ENCODE measurements at places on chromosomes 5 and 9.

DNA sequence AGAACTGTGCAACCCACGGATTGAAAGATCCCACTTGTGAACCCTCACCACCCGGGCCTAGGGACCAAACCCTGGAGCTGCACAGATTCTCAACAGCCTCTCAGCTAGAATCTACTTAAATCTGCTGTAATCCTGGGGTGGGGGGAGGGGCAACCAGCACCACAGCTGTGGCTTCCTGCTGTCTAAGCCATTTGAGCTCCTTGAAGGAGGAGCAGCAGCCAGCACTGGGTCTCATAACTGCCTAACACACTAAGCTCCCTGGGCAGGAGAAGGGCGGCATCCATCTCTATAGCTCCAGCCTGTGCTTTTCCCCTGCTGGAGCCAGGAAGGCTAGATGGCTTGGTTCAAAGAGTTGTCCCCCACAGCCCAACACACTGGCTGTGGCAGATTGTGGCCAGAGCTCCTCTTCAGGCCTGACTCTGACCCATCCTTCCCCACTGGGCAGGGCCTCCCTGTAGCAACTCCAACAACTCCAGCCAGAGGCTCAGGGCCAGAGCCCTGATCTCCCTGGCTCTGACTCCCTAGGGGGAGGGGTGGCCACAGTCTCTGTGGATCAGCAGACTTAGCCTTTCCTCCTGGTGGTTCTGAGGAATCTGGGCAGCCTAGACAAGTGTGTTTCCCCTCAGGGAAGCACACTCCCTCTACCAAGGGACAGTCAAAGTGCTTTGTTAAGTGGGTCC lies 72.0 kb upstream of the C9orf72 start:
- no peak for DNase-seq

DNA sequence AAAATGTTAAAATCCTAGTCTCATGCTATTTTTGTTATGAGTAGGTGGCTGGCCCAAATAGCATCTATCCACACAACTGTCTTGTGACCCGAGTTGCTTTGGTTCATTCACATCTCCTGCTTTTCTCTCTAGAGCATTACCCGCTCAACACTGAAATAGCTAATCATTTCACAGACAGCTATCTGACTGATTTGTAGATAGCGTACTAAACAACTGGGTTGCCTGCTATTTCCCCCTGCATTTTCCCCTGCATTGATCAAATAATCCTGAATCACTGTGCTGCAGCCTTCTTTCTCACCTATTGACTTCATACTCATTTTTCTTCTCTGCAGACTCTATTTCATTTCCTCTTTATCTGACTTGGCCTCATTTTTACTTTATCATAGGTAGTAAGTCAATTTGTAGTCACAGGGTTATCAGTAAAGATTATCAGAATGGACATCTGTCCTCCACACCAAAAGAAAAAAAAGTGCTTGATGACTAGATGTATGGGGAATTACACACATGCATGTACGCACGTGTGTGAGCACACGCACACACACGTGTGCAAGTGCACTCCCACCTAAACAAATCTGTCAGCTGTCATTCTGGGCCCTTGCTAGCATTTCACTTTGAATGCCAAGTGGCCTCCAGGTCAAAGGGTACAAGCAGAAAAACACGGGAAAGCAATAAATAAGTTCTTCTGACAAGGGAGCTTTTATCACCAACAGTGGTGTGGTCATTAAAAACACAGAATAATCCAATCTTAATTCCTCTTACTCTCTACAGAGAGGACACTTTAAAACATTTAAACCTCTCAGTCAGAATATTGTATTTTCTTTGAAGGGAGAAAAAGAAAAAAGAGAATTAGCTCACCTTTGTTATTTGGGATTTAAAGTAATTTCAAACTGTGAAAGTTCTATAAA lies 501.6 kb downstream of the EFNA5 start:
- no peak for DNase-seq

DNA sequence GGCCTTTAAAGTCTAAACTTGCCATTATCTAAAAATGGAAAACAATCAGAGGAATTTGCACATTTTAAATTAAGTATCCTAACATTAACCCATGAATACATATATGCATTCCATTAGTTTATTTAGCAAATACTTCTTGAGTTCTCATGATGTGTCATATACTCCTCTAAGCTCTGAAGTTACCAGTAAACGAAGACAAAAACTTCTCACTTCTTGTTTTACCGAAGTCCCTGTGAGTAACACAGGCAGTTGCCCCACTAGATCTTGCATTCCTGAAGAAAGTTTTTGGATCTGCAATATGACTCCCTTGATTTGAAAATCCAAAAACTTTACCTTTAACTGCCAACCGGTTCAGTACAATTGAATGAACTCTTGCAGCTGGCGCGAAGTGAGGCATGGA lies 439.0 kb upstream of the MPDZ start:
- no peak for DNase-seq

DNA sequence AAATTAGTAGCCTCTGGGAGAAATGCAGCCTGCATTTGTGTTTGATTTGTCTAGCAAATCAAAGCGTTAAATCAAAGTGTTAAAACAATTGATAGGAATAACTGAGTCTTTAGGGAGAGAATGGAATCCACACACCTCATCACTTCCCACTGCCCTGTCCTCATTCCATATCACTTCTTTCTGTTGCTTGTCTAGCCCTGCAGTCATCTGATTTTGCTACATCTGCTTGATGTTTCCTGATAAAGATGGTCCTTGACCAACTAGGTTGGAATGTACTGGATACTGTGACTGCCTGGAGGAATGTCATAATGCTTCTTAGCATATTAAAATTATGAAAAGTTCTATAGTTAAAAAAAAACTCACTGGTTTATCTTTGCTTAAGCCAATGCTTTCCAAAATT lies 119.9 kb downstream of the DOCK2 start:
- no peak for DNase-seq

DNA sequence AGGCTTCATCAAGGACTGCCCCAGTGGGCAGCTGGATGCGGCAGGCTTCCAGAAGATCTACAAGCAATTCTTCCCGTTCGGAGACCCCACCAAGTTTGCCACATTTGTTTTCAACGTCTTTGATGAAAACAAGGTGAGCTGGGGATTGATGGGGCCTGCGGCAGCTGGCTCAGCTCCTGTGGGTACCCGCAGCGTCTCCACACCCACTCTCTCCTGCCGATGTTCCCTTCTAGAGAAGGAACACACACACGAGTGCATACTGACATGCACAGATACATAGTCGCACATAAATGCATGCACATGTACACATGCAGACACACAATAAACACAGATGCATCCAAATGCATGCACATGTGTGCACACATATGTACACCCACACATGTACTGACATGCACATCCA lies 45.6 kb downstream of the NCS1 start:
- no peak for DNase-seq

DNA sequence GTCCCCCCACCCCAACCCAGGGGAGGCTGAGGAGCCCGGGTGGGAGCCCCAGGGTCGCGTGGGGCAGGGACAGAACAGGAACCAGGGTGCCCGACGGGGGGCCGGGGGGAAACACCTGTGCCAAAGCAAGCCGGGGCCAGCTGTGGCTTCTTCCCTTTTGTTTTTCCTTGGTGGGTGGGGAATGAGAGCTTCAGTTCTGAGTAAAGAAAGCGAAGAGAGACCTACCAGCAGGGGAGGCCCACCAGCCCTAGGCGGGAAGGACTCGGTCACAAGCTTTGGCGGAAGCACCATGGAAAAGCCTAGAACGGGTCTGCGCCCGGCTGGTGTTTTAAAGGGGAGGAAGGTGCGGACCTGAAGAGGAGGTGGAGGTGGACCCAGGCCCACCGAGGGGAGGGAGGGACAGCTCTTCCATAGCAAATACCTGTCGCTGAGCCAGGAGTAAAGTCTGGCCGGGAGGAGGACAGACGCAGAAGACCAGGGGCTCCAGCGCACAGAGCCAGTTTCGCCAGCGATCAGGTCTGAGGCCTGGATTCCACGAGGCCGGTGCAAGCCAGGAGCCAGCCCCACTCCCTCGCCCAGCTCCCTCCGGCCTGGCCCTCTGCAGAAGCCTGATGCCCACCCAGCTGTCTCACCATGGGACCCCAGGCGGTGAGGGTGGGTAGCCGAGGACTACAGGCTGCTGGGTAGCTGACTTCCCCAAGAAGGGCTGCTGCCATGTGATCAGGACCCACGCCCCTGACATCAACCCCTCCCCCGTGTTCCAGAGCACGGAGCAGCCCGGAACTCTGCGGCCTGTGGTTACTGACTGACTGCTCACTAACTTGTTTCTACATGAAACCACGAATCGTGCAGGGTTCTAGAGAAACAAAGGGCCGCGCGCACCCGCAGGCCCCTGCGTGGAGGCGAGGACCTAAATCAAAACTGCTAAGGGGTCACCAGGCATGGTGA lies 849 bp upstream of the MGAT1 start:
- DNase-seq = peak; percentile 97

GRCh38 chr9:33220681-33221567 lies 19.0 kb upstream of the SPINK4 start:
- DNase-seq = no peak

- DNase-seq = no peak
Measured at GRCh38 chr5:126195410-126196100, 227.7 kb upstream of the GRAMD2B start.

- DNase-seq = no peak
Measured at GRCh38 chr5:10567121-10567591, 3.3 kb downstream of the ANKRD33B start.

- DNase-seq = no peak
Measured at GRCh38 chr5:50576686-50577256, 89.7 kb upstream of the PARP8 start.

GRCh38 chr5:14594378-14595074 lies 12.9 kb downstream of the OTULINL start:
- peak; percentile 36 for DNase-seq

DNA sequence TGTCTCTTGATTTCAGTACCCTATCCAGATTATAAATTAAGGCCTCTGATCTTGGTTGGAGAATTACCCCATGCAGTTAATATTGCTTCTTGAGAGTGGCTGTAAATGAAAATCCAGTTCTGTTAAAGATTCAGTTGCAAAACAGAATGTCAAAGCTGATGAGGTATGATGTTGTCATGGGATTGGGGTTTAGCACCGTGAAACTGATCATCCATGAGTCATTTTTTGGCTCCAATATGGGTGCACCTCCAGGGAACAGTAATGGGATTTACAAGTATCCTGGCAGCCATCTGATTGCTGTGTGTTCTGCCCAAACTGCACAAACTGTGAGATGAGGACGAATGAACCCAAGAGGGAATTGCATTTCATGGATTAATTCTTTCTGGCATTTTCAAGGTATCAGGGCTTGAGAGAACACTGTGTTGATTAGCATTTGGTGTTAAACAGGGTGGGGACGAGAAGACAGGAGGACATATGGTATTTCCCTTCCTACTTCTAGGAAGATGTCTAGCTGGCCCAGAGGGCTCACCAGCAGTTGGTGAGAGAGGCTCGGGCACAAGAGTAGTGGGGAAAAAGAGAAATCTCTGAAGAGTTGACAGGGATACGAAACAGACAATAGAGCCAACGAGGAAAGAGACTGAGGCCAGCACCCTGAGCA lies 214.7 kb downstream of the GAS1 start:
- no peak for DNase-seq

All from activated CD8-positive, alpha-beta T cell treated with anti-CD3 and anti-CD28 coated beads for 36 hours (primary cell).